ENCODE measurements at places on chromosomes 16 and 17.

GRCh38 chr17:78176548-78177025, 8.2 kb downstream of the SYNGR2 start:
- peak; percentile 48 for DNase-seq

DNA sequence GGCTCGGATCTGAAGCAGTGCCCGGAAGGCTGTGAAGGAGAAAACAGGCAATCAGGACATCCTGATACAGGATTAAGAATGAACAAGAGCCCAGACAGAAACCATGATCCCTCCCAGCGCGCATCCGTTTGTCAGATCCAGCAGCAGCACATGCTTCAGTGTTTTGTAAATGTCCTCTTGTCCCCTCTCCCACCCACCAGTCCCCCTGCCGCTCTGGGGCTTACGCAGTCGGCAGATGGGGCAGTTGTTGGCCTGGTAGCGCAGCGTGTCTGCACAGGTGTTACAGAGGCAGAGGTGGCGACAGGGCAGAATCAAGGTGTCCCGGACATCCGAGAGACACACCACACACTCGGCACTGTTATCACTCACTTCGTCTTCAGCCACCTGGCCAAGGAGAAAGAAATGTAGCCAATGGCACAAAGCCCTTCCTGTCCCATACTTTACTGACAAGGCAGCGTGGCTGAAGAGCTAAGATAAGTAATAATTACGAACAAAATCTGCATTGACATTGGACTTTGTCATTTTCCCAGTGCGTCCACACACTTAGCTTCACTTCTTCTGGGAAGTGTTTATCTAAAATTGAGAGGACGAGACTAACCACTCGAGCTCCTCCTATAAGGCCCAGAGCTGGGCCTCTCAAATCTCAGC, 20.7 kb upstream of the FOXJ1 start:
- DNase-seq = no peak

DNA sequence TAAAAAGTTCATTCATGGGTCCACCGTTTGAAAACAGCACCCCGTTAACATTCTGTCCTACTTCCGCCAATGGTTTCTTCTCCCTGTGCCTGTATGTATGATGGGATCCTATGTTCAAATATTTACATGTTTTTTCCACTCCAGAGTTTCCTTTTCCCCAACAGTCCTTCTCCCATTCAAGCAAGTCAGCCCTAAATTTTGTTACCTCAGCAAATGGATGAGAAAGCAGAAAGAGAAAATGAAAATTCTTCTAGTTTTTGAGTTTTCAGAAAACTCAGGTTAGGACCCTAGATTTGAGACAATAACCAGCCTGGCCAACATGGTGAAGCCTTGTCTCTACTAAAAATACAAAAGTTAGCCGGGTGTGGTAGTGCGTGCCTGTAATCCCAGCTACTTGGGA, 3.5 kb upstream of the ERN2 start:
- no peak for DNase-seq

DNA sequence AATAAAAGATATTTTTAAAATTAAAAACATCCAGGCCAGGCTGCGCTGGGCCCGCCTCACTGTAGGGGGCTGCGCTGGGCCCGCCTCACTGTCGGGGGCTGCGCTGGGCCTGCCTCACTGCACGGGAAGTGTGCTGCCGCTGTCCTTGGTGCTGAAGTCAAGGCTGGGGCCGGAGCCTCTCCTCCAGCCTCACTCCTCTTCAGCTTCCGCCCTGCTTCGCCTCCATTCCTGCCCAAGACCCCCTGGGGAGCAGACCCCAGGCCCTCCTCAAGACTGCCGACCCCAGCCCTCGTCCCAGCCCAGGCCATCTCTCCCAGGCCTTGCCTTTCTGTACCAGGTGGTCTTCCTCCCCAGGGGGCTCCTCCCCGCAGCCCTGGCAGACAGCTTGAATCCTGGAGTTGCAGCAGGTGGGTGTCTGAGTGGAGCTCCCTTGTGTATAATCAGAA, 26.2 kb downstream of the ENDOV start:
- DNase-seq = no peak

DNA sequence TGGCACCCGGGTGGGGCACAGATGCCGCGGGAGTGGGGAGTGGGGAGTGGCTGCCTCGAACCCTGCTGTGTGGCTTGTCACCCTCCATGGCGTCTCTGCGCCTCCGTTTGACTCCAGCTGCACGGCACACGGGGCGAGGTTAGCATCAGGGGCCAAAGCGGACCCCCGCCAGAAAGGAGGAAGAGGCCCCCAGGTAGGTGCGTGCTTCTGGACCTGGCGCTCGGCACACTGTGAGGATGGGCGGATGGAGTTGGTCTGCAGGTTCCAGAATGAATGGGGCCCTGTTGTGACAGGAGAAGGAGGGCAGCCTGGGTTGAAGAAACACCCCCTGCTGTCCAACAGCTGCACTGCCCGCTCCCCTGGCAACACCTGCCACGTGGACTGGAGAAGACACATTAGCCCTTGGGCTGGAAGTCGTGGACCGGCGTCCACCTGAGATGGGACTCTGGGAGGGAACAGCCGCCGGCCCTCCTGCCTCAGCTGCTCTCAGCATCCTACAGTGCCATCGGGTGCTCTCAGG, 9.4 kb upstream of the FASN start:
- no peak for DNase-seq

GRCh38 chr17:80111702-80112470, 10.5 kb downstream of the GAA start:
- DNase-seq = no peak

- no peak for DNase-seq
These were observed 188.7 kb downstream of the HS3ST3A1 start for GRCh38 chr17:13413001-13413400.

DNA sequence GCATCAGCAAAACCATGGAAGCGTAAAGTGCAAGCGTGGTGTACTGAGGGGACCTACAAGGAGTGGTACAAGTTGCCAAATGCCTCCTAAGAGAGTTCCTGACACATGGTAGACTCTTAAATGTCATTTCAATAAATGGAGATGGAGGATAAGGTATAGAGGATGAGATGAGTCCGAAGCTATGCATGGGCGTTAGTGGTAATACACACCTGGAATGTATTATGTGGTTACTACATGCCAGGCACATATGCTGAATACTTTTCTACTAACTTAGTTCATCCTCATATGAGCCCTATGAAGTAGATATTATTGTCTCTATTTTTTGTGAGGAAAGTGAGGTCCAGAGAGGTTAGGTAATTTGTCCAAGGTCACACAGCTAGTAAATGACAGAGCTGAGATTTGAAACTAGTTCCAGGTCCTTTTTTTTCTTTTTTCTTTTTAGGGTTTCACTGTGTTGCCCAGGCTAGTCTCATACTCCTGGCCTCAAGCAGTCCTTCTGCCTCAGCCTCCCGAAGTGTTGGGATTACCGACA, 15.5 kb downstream of the YPEL2 start:
- DNase-seq = no peak

DNA sequence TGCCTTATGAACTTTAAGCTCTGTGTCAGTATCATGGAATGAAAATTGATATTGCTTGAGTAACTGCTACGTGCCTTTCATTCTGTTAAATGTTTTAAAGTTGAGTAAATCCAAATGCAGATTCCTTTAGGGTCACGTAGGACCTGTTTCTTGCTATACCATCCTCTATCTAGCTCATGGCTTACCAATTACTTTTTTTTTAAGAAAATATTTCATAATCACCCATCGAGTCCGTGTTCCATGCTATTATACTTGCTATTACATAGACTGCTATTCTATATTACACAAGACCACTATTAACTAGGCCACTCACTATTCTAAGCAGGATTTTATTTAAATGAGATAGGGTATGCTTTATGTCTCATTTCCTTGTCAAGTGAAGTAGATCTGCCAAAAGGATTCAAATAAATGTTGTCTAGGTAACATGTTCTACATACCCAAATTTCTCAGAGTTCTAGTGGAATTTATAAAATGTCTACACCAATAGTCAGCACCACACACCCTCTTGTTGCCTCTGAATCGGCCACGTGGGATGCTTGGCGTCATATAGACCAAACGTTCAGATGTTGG, 11.9 kb downstream of the ANKFN1 start:
- no peak for DNase-seq

DNA sequence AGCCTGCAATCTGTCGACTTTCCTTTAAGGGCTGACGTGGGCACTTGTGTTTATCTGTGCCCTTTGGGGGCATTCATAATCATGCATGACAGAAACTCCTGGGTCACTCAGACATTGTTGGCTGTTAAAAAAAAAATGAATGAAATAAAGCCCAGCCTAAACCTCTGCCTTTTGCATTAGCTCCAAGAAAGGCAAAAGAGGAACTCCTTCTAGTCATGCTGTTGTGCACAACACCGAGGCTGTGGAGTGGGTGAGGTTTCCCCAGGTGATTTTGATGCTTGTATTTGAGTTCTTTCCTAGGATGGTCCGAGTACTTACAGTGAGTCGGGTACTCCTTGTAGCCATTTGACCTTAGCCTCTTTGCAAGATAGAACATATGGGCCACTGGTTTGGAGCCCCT, 49.6 kb upstream of the IRX6 start:
- no peak for DNase-seq

DNA sequence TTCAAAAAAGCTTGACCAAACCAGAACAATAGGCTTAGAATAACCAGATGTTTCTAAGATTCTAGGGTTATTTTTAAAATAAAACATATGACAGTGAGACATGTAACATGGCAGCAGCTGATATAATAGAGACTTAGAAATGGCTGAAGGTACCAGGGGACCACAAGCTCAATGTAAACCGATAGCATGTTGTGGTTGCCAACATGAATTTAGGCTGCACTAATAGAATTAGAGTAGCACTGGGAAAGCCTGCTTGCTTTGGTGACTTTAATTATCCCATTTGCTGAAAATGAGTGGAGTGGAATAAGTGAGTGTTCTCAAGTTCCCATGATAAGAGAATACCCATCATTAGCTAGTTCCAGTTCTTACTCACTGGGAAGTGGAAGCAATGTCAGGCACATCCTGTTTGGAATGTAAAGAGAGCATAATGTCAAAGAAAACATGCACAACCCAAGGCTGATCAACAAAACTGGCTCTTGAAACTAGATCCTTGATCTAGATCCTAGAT, 621.2 kb upstream of the CDH5 start:
- DNase-seq = no peak

DNA sequence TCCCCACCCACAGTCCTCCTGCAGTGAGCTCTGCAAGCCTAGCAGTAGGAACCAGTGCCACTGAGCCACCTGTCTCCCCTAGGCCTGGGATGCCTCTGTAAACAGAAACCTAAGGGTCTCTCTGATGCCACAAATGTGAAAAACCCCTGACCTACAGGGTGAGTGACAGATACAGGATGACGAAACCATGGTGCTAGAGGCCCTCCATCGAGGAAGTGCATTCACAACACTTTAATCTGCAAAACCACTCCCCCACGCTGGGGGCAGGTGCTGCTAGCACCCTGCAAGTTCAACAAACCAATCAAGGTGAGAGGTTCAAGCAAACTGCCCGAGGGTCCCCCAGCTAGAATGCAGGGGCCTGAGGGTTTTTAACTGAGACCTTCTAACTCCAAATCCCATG, 59.5 kb downstream of the CDYL2 start:
- DNase-seq = no peak

- no peak for DNase-seq
These were observed 87.0 kb upstream of the MAF start for GRCh38 chr16:79687249-79688130.
